Stimulated activated CD4-positive, alpha-beta T cell treated with anti-CD3 and anti-CD28 coated beads, Interleukin-1b, Interleukin-23, amount 100 ng/mL, for 1 hour (primary cell): ENCODE measurements at places on chromosomes 2 and 18.

- DNase-seq = no peak
Observed at GRCh38 chr18:68766433-68766832, 31.4 kb upstream of the CCDC102B start.

DNA sequence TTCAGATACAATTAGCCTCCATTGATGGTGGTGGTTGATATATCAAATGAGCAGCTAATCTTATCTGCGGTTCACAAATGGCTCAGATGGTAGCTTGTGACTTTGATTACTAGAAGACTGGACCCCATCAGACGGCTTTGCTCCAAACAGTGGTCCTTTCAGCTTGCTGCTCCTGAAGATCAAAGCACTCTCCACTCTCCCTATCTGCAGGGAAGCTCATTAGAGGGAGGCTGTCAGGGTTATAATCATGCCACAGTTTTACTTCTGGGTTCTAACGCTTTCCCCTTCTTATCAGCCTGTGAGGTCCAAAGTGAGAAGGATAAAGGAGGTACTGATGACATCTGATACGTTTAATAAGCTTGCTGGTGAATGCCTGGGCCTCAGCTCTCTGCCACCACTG is 247.1 kb upstream of the NT5C1B start:
- DNase-seq = no peak

- no peak for DNase-seq
Observed at GRCh38 chr2:230505162-230505561, 89.2 kb downstream of the SP100 start.

DNA sequence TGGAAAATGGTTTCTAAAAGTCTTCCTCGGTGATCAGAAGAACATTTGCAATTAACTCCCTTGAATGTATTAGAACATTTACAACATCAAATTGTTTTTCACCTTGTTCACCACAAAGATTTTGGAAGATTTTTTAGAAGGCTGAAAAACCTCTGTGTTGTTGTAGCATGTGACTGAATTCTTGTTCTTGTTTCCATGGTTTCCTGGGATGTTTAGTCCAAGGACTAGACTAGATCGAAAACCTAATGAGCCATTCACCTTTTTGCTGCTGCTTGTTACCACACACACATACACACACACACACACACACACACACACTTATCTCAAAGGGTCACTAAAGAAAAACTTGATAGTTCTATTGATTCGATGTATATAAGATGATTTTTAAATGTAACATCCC is 380.0 kb downstream of the LRRTM4 start:
- no peak for DNase-seq

DNA sequence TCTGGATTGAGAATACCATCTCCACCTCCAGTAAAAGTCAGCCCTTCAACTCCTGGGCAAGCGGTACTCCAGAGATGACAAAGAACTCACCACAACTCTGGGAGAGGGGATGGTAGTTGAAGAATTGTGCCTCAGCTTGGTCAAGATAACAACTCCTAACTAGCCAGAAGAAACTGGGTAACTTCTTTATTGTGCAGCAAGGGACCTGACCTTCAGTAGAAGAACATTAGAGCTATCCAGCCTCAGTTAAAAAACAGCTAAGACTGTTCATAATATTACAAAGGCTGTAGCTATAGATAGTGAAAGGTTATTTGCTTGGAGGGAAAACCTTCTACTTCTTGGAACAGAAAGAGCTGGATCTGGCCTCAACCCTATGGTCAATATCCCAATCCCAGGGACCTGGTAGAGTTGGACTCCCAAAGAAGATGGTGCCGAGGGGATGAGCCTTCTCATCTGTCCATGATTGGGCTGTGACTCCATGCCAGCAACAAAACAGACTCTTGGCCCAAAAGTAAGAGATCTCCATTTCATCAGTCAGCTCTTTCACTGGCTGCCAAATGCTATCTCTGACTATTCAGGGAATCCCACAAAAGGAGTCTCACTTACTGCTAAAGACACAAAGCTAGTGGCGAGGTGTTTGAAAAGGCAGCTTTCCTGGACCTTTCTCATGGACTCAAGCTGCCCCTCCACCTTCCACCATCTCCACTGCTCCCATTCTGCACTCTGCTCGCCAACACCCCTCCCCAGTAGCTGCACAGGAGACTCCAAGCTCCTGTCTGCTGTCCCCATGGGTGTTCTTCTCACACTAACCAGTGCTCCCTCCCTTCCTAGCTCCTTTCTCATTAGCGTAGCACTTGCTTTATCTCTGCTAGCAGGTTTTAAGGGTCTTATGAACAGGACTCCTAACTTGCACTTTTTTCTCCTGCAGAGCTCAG is 145.8 kb downstream of the CAPN13 start:
- DNase-seq = no peak

DNA sequence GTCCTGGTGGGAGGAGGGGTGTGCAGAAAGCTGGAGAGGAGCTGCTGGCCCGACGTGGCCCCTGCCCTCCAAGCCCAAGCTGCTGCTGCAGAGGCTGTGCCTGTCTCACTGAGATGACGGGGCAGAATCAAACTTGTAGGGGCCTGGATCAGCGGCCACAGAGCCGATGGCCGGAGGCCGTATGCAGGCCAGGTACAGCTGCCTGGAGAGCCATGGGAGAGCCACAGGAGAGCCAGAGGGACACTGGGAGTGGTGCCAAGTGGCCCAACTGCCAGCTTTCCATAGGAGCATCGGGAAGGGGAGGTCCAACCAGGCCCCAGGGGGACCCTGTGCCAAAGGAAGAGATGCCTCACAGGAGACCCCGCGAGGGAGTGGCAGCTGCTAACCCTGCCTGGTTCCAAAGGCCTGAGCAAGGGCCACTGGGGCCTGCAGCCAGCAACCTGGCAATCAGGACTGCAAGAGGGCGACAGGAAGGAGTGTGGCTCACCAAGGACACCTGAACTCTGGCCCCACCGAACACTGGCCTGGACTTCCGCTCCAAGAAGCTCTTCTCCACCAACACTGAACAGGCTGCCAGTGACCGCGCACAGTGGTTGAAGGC is 70.7 kb downstream of the HDAC4 start:
- no peak for DNase-seq

- no peak for DNase-seq
Observed at GRCh38 chr2:215425021-215425782, 10.7 kb downstream of the FN1 start.

DNA sequence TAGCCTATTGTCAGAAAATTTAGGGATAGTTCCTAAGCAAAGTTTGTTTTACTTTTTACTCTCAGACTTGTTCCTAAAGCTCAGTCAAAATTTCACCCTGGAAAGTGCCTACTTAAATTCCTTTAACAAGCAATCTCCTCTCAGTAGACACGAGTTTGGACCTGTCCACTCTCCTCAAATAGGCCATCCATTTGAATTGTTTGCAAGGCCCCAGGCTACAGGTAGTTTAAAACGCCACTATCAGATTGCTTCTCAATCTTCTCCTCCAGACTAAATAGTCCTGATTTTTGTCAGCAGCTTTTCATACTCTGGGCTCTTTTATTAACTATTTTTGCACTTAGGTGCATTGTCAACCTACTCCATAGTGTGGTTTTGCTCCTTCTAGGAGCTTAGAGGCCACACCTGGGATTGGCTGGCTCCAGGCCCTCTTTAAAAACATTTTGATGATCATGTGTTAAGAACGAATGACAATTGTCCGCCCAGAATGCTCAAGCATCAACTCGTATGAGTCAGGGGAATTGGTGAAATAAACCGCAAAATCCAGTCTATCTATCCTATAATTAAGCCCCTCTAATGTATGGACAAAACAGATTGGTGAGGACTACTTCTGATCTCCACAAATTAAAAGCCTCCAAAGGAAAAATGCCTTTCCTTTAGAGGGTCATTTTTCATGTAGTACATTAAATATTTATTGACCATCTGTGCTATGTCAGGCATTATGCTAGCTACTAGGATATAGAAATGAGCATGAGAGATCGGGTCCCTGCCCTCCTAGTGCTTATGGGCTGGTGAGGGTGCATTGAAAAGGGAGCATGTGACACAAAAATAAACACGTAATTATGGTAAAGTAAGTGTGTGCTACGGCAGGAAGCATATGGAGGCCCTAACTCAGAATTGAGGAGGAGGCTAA is 333.8 kb upstream of the TNP1 start:
- no peak for DNase-seq

- DNase-seq = no peak
Observed at GRCh38 chr2:218851286-218851685, 8.3 kb upstream of the WNT6 start.

GRCh38 chr18:79555885-79556284 is 123.7 kb upstream of the CTDP1 start:
- no peak for DNase-seq
